Cortex of kidney (tissue), 1 donor: ENCODE measurements at places on chromosomes 5 and 9.

DNA sequence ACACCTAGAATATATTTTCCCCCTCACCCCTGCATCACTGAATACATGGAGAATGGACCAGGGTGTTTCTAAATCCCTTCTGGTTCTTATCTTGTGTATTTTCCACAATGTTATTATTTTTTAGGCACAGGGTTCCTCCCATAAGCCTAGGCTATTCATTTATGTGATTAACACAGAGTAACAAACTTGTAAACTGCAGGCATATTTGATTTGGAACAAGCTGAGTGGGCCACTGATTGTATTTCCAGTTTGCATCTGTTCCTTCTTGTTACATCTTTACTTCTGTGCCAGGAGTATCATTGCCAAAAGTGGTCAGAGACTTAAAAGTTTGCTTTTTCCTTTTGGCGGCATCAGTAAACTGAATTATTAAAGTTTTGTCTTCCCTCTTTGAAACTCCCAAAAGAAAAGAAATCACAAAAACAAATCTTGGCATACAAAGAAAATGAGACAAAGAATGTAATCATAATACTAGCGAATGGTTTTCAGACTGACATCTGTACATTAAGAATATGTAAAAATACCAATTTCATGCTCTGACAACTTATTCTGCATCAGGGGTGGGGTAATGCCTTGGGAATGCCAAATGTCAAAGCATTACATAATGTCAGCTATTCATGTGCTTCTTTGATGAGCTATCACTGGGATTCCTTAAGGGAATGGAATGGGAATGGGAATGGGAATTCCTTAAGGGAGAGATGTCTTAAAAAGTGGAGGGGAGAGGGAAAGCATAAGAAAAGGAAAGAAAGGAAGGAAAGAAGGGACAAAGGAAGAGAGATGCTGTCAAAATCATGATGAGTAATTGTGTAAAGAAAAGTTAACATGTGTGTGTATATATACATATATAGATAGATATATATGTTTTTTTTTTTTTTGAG, 22.2 kb upstream of the PAX5 start:
- DNase-seq = no peak

DNA sequence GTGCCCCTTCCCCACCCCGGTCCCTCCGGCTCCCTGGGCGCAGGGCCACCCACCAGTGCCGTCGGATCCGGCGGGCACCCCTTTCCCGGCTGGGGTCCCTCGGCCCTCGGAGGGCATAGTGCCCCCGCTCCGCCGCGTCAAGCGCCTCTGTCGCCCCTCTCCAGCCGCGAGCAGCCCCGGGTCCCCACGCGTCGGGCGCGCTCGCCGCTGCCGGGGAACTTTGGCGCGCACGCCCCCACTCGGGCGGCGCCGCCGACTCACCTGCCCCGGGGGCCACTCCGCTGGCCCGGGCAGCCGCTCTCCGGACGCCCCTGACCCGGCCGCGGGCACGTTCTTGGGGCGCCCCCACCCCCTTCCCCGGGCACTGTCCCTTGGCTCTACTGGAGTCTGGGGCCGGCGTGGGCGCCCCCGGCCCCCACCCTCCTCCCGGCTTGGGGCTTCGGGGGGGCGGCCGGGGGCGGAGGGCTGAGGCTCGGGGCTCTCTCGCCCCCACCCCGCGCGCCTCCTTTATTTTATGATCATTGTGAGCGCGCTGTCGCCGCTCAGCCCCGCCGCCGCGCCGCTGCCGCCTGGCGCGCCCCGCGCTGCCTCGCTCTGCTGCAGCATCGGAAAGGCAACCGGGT, 1.1 kb upstream of the FAM78A start:
- no peak for DNase-seq

- DNase-seq = no peak
These were observed 13.1 kb downstream of the DIAPH1 start for GRCh38 chr5:141605523-141606277.

- DNase-seq = no peak
These were observed 59.7 kb downstream of the CARTPT start for GRCh38 chr5:71778678-71779276.

DNA sequence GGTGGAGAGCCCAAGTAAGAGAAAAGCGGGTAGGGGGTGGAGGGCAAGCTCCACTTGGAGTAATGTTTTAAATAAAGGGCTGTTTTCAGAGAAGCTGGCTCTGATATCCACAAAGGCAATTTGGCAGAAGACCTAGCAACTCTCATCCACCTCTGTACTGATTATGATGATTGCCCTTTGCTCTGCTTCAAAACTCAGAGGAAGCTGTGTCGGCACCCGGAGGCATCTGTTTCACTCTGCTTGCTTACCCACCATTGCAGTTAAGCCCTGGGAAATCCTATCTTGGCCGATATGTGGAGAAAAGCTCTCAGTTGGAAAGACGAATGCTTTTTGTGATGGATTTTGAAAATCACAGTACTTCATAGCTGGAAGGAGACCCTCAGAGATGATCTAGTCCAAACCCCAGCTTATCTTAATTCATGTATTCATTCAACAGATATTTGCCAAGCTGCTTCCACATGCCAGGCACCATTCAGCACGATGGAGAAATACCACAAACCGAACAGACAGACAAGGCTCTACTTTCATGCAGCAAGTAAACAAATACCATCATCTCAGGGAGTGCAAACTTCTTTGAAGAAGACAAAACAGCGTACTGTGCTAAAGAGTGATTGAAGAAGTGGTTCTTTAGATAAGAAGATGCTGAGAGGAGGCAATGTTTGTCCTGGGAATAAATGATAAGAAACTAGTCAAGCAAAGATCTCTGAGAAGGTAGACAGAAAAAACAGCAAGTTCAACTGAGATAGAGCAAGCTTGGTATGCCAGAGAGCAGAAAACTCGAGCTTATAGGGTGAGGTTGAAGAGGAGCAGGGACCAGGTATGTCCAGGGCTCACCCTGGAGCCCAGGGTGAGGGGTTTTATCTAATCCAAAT, 140.4 kb upstream of the SPDL1 start:
- DNase-seq = no peak

DNA sequence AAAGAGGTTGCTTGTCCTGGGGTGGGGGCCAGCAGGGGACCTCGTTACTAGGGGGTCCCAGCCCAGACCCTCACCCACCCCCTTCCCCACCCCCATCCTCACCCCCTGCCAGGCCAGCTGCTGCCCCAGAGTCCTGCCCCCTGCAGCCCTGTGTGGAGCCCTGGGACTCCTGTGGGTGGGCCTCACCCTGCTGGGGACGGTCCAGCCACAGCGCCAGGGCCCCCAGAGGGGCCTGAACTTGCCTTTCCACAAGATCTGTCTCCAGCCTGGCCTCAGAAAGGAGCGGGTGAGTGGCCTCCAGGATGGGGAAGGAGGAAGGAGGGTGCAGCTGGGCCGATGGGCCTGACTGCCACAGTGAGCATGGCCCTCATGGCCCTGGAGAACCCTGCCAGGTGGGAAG, 7.5 kb upstream of the PTGDS start:
- no peak for DNase-seq

DNA sequence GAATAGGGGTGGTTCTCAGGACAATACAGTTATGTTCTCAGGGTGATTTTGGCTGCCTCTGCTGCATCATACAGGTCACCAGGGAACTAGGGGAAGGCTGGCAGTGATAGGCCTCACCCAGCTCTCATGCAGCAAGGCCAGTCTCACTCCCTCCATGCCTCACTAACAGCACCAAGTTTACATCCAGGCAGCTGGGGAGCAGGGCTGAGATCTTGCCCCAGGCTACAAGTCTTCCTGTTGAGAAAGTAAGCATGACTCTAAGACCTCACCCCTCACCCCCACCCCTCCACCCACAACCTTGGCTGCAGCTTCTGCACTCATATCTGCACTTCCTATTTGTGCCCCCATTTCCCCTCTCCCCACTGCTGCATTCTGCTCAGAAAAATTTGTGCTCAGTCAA, 481.2 kb downstream of the ACTL7B start:
- DNase-seq = no peak

GRCh38 chr5:91219803-91220371, 163.2 kb downstream of the ARRDC3 start:
- no peak for DNase-seq

- no peak for DNase-seq
These were observed 51.5 kb downstream of the GCNT1 start for GRCh38 chr9:76510446-76510845.

GRCh38 chr9:11577522-11577921, 964.7 kb upstream of the PTPRD start:
- DNase-seq = no peak

DNA sequence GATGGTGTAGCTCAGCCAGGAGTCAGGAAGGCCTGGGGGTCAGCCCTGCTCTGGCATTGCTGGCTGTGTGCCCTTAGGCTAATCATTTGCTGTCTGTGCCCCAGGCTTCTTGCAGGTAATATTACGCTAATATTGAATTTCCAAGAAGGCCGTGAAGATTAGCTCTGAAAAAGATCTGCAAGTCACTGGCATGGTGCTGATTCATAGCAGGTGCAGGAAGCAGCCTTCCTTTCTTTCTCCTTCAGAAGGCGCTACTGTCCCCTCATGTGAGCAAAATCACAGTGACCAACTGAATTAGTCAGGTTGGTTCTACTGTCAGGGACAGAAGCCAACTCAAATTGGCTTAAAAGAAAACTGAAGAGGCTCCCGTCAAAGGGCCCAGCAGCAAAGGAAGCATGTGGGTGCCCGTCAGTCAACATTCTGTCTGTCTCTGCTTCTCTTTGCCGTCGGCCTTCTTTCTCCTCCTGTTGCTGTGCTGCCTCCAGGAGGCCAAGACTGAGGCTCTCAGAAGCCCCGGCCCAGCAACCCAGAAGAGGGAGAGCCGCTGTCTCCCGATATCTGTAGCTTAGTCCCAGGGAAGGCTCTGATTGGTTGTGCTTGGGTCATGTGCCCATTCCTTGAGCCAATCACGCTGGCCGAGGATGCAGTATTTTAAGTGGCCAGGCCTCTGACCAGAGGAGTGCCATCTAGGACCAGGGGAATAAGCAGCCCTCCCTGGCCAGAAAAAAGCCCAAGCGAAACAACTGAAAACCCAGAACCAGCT, 67.8 kb upstream of the NEURL1B start:
- no peak for DNase-seq

DNA sequence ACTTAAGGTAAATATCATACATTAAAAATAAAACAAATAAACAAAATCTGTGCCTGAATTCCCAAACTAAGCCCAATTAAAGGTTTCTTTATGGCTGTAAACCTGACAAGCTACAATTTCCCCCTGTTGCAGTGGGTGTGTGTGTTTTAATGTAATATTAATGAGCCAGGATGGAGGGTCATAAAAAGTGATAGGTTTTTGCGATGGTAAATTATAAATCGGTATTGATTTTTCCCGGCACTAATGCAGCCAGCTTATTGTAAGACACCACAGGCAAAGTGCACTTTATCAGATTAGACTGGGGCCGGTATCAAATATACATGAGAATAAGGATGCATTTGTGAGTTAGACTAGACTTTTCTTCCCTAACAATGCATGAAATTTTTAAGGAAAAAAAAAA, 120.4 kb downstream of the EBF1 start:
- DNase-seq = no peak

DNA sequence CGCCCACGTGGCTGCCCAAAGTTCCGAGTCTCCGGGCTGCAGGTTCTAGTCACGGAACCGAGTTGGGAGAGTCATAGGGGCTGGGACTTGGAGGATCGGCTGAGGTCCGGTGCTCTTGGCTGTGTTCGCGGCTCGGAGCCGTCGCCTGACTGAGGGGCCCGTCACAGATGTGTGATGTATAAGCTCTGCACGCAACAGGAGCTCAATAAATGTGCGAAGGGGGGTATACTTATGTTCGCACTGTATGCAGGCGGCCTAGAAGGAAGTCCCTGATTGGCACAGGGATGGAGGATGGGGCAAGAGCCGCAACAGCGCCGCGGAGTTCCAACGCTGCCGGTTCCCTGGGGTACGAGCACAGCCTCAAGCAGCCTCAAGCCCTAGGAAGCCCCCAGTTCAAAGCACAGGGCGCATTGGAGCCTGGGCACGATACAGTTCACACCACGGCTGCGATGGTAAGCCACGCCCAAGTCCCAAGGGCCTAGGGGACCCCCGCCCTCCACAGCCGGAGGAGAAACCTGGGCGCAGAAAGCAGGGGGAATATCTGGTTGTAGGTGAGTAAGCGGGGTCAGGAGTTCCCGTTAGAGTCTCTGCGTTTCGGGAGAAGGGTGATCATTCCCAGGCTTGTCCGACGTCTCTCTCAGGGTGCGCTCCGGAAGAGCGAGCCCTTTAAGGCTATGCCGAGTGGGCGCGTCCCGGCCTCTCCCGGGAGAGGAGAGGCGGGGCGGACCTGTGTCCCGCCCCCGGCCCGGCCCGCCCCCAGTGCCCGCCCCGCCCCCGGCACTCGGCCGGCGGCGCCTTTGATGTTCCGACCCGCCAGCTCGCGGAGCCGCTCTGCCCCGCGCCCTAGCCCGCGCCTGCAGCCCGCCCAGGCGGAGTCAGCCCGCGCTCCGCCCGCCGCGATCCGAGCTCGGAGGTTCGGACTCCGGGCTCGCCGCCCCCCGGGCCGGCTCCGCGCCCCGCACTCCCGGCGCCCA, at the start of gene TCF7:
TSS of gene TCF7 (plus strand) at position 780 of the 974 bp plus-strand sequence. CDS start 226 bp downstream, outside the sequence.
- DNase-seq = no peak

- DNase-seq = no peak
These were observed 482 bp downstream of the TESK1 start for GRCh38 chr9:35605351-35606137.

DNA sequence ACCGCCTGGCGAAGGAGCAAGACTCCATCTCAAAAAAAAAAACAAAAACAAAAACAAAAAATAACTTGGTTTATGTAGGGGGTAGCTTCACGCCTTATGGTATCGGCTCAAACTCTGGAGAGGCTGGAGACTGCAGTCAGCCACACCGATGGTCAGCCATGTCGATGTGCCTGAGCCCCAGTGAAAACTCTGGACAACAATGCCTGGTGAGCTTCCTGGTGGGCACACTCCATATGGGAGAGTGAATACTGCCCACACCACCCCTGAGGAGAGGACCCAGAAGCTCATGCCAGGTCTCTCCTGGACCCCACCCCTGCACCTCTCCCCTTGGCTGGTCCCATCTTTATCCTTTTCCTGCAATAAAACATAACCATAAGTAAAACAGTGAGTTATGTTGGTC, 19.6 kb downstream of the IPPK start:
- DNase-seq = no peak

- no peak for DNase-seq
These were observed 121.5 kb upstream of the SPRY4 start for GRCh38 chr5:142446131-142446959.

- DNase-seq = no peak
These were observed 2.2 kb upstream of the CDX1 start for GRCh38 chr5:150164211-150164980.

DNA sequence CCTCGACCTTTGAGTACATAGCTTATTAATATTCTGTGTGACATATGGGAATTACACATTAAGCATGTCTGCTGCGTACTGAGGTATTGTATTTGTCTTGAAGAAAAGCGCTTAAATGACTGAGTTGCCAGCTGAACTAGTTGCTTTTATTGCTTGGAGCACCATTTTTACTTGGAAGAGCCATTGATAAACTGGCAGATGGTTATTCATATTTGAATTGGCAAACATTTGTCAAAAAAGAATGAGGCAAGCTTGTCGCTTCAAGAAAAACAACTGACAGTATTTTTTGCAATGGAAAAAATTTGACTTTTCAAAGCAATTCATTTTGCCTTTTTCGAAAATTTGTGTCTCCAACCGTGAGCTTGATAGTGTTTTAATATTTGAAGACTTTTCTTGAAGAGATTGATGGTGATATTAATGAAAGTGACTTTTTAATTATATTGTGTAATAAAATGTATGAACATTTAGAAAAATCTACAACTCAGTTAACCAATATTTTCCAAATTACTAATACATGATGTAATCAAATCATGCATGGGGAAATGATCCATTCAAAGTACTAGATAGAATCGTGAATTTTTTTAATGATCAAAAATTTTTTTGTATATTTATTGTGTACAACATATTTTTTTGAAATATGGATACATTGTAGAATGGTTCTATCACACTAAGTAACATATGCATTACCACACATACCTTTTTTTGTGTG, 55.1 kb upstream of the CCDC152 start:
- DNase-seq = no peak

GRCh38 chr5:151912360-151912759, 12.3 kb downstream of the GLRA1 start:
- DNase-seq = no peak
